Stimulated activated CD4-positive, alpha-beta T cell treated with anti-CD3 and anti-CD28 coated beads, Interleukin-4, amount 100 ng/mL, for 24 hours (primary cell): ENCODE measurements at places on chromosomes 3 and 15.

DNA sequence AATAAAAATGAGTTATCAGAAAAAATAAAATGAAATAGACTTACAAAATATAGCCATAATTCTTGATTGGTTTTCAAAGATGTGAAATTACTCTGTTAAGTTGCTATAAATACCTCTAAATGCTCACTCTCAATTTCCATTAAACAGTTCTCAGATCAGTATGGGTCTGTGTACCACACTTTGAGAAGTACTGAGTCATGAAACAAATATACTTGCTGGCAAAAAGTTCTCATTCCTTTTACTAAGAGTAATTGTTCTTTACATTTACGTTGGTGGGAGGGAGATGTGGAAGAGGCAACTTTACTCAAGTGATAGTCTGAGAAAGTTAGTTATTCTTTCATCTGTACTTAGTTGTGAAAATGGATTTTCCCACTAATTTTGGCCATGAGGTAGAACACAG, 96.3 kb downstream of the ZNF385D start:
- no peak for DNase-seq

GRCh38 chr15:42107473-42107872, 13.1 kb upstream of the PLA2G4D start:
- peak; percentile 36 for DNase-seq

DNA sequence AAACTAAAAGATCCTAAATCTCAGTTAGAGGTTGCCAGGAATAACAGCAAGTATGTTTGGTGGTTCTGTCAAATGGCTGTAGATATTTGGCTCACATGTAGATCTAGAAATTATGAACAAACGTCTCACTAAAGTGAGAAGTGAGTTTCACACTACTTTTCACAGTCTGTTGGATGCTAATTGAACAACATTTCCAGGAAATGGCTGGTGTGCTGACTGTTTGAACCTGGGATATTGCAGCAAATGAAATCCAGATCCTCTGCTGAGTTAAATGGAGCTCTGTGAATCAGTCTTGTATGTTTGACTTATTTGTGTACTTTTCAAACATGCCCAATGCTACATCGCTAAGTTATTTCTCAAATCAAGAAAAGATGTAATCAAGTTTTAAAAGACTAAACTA, 21.3 kb upstream of the RSL24D1 start:
- no peak for DNase-seq

- DNase-seq, result no peak
Observed at GRCh38 chr3:49024449-49024848, 2.5 kb downstream of the NDUFAF3 start.

GRCh38 chr3:98552232-98553020, 20.6 kb downstream of the GPR15 start:
- no peak for DNase-seq
